ENCODE measurements at places on chromosomes 12 and 14.
A peak's percentile ranks its signal among the peaks of the same experiment; 100 is the strongest.

DNA sequence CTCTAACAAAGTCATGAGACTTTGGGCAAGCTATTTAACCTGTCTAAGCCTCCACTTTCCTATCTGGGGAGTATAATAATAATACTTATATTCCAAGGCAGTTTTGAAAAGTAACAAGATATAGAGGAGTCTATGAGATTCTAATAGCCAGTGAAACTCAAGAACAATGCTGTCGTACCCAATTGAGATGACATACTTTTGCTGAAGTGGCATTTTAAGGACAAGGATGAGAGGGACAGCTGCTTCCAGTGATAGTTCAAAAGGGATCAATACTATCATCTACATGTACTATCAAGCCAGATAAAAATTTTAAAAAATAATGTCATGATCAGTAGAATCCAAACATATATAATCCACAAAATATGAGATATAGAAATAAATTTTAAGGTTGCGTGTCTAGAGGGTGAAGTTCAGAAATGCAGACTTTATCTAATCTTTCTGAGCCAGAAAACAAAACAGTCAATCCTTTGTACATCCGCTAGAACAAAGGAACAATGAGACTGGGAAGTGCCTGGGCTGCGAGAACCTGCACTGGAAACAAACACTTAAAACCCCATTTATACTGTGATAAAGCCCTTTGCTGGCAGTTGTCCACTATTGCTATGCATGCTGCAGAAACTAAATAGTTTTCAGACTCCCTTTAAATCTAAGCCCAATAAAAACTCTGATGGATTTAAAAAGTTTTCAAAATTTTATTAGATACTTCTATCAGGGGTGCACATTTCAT, 38.6 kb downstream of the PTPRB start:
- no peak for DNase-seq

DNA sequence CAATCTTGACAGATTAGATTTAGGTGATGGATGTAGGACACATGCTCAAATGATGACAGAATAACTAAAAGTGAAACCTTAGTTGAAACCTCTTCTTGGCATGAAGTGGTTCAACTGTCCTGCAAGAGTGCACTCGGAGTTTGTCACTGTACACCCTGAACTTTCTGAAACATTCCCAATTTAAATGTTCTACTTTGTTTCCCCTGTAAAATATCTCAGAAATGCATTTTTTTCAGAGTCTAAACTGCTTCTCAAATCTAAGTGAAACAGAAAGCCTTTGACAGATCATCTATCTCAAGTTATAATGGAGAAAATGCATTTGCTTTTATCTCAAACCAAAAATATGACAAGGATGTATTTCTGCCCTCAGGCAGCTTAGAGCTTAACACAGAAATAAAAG, 66.0 kb downstream of the BHLHE41 start:
- no peak for DNase-seq

DNA sequence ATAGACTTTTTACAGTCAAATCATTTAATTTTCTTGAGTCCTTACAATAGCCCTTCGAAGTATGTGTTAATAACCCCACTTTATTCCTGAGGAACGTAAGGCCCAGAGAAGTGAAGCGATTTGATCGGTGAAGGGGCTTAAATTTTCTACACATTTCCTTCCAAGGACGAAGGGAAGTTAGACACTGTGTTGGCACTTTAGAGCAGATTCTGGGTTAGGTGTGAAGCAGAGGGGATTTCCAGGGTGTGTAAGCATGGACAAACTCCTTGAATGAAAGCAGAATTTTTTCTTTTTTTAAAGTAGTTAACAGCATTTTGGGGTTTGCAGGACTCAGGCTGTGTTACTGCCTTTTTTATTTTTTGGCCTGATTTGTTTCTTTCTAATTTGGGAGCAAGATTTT, 38.9 kb downstream of the PRORP start:
- DNase-seq = no peak

GRCh38 chr12:47276253-47276620, 196.5 kb upstream of the AMIGO2 start:
- no peak for DNase-seq

- DNase-seq = peak; percentile 45
These were observed 69.9 kb upstream of the CNTN1 start for GRCh38 chr12:40622246-40622838.

- no peak for DNase-seq
These were observed 34.9 kb downstream of the SLC11A2 start for GRCh38 chr12:50991291-50991690.

- no peak for DNase-seq
These were observed 82.3 kb downstream of the PLEKHG3 start for GRCh38 chr14:64786296-64787149.

DNA sequence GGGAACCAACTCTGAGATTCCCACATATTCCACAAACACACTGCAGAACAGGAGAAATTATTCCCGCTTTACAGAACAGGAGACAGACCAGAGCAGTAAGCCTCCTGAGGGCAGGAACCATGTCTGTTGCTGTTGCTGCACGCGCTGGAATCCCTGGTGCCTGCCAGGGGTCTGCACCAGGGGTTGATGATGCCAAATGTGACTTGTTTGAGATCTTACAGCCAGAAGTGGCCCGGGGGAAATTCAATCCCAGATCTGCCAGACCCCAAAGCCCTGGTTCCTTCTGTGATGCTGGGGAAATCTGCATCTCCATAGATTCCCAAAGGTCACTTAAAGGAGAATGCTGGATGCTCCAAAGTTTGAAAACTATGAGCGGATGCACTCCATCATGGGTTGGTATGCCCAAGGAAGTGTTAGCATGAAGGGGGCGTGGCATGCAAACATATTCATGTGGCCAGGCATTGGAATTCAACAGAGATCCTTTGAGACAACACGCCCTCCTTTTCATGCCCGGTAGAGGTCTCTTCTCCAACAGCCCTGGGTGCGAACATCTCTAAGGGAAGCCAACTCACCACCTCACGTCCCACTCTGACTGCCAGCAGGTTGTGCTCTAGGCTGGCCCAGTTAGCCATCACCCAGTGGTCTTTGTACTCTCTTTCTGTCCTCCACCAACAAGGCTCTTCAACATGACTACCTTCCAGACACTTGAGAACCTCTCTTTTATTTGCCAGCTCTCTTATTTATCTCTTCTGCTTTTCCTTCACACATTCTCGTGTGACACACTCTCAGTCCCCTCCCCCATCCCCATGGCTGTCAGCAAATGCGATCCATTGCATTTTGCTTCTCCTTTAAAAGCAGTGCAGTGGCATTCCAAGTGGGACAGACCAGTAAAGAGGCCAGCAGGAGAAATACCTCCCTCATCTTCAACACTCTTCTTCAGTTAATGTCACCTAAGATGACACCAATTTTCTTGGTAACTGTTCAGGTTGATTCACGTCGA, 131.3 kb downstream of the ZFP36L1 start:
- no peak for DNase-seq

DNA sequence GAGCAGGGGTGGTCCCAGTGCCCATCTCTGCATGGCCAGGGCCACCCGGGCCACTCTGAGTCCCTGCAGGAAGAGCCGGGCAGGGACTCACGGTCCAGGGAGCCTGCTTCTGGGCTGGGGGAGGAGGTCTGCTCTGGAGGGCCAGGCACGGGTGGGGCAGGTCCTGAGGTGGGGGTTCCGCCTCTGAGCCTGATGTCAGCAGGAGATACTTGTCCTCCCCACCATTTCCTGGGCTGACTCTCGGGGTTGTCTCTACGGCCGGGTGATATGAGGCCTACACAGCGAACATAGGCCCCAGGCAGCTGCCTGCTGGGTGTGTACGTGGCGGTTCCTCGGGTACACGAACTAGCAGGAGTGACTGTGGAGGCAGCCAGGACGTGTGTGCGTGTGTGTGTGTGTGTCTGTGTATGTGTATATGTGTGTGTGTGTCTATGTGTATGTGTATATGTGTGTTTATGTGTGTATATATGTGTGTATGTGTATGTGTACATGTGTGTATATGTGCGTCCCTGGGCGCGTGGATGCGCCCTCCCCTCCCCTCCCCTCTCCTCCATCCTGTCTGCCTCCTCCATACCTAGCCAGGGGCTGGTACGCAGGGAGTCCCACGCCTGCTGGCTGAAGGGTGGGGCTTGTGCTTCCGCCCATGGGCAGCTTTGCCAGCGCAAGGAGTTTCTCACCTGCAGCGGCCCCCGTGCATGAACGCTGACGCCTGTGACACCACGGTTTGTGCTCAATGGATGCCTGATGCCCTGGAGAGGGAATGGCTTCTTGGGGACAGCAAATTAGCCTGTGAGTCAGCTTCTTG, 30.4 kb upstream of the TRAF3 start:
- no peak for DNase-seq

GRCh38 chr12:75701859-75702258, 190.4 kb upstream of the KRR1 start:
- DNase-seq = no peak

GRCh38 chr14:37027188-37027824, 145.1 kb downstream of the SLC25A21 start:
- peak; percentile 8 for DNase-seq

DNA sequence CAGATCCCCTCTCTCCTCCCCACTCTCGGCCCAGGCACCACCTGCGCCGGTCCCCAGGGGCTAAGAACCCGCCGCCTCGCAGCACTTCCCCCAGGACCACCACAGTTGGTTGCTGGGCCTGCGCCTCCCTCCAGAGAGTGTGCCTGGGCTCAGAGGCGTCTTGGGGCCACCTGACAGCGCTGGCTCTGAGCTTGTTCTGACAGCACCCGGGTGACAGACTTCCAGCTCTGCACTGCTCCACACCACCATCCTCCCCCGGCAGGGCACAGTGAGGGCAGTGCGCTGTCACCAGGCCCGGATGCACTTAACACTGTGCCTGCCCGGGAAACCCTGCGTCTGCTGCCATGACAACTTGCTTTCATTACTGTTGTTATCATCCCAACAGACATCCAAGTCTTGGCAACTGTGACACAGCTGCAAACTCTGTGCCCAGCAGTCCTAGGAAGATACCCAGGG, 6.6 kb downstream of the BRF1 start:
- no peak for DNase-seq

DNA sequence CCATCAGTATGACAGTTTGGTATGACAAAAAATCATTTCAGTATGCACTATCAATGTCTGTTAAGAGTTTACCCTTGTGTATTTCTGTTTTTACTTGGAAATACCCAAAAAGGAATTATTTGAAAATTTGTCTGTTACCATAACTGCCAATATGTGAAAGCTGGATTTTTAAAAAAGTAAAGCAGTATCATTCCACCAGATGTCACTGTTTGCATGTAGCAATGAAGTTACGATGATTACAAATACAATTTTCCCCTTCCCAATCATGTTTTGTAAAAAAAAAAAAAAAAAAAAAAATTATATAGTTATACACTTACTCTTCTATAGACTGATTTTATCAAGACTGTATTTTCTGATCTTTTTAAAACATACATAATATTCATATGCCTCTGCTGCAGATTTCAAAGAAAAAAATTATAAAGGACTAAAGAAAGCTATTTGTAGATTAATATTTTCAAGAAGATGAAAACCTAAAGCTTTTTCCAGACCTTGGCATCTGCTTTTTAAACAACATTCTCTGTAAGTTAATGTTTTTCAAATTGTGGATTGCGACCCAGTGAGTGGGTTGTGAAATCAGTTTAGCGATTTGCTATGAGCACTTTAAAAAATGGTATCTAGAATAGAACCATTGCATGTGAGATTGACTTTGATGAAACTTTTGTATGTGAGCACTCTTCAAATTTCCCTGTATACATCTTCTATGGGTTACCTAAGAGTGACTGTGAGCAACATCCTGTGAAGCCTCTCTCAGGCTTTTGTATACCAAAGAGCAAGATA, 114.2 kb downstream of the TTC6 start:
- no peak for DNase-seq

DNA sequence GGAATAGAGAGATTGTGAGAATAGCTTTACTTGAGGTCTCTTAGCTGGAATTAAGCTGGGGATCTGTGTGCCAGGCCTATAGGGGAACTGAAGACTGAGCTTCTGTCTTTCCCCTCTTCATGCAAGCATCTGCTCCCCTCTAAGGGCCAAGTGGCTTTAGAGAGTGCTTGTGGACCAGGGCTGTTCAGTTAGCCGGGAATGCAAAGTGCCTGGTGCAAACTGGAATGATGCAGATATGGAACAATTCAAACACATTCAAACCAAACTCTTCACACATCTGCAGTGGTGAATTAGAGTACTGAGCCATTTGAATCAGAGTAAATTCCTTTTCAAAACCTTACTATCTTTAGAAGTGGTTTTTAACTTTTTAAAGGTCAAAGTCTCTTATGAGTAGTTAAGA, 99.0 kb downstream of the LIN7A start:
- no peak for DNase-seq

DNA sequence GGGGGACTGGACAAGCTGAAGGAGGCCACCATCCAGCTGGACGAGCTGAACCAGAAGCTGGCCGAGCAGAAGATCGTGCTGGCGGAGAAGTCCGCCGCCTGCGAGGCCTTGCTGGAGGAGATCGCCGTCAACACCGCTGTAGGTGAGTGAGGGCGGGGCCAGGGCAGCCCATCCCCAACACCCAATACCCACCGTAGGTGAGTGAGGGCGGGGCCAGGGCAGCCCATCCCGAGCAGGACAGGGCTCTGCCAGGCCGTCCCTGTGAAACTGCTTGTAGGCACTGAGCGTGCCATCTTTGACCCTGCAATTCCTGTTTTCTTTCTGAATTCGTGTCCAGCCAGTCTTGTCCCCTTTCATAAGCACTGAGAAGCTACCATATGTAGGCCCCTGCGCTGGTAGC, 74.0 kb downstream of the CCDC92 start:
- DNase-seq = no peak

- DNase-seq = no peak
These were observed 29.2 kb downstream of the BBS10 start for GRCh38 chr12:76318773-76319594.

GRCh38 chr14:80325112-80325511, 113.8 kb upstream of the DIO2 start:
- no peak for DNase-seq

DNA sequence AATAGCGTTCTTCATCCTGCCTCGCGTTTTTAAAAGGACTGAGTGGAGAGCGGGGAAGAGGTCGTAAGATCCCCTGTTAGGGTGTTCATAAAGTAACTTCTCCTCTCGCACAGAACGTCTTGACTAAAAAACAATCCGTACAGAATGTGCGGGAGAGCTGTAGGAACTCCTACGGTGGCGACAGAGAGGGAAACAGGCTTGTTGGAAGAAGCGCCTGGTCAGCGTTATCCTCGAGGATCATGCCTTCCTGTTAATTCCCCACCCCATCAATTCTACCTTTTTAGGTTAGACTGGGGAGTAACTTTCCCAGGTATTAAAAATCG, 399 bp upstream of the WASHC4 start:
- DNase-seq = peak; percentile 66

DNA sequence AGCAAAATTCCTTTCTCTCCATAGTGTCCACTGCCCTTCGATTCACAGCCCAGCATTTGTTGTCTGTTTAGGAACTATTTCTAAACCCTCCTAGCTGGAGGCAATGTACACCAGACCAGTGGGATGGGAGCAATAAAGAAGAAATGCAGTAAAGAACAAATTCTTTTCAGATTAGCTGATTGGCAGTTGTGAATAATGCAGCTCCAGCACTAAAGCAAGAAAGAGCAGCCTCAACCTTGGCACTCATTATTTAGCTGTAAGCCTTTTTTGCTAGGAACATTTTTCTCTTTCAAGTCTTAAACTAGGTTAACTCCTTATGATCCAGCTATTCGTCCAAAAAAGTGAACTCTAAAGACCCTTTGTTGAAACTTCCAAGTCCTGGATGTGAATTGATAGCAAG, 580.5 kb upstream of the STXBP6 start:
- DNase-seq = no peak
